ENCODE measurements at places on chromosomes 7 and 10.

DNA sequence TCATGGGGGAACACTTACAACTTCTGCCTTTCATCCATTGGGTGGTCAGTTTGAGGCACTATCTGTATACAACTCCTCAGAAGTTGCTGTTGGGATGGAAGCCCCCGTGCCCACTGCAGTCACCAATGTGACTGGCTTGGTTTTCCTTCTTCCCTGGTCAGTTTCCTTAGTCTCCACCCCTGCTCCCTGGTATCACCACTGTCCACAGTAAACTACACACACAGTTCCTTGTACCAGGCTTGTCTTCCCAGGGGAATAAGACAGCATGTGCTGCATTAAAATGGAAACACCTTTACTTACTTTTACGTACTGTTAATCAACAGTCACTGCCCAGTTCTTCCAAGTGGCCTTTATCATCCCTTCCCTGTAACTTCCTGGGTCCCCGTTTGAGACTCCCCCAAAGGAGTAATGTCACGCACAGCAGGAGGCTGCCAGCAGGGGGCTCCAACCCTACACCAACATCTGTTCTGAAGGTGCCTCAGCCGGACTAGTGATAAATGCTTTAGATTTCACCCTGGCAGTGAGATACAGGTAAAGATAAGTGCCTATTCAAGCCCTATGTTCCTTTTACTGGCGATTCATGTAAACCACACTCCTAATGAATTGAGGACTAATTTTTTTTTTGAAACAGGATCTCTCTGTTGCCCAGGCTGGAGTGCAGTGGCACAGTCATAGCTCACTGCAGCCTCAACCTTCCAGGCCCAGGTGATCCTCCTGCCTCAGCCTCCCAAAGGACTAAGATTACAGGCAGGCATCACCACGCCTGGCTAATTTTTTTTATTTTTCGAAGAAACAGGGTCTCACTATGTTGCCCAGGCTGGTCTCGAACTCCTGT, 45.3 kb upstream of the PIK3AP1 start:
- DNase-seq = peak; percentile 52

DNA sequence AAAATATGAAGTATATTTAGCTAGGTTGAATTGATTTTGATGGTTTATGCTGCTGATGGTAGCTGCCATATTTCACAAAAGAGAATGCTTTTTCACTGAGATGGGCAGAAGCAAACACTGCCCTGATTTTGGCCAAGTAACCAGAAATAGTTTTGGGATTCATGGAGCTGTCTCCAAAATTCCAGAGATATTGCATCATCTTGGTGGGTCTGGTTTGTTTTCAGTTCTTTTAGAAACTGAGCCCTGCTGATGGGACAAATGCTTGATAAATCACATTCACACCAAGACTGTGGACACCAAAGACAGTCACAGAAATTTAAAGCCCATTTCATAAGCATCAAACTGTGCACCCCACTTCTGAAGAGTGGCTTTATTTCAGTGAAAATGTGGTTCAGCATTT, 140.5 kb downstream of the BICC1 start:
- no peak for DNase-seq

DNA sequence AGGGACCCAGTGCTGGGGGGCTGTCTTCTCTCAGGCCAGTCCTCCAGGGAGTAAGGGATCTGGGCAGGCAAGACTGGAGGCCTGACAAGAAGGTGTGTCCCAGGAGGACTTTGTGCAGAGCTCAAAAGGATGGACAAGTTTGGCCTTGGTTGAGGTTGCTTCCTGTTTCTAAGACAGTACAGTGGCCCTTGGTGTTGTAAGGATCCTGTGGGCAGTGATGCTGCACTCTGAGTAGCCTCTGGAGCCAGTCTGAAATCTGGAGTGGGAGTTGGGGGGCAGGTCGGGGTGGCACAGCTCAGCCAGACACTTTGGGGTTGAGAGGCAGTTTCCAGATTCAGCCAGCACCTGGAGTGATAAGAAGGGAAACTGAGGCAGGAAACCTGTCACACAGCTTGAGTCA, 139.2 kb upstream of the ZMIZ1 start:
- no peak for DNase-seq

- DNase-seq = peak; percentile 39
These were observed 1.3 kb downstream of the TBC1D12 start for GRCh38 chr10:94403380-94404213.

DNA sequence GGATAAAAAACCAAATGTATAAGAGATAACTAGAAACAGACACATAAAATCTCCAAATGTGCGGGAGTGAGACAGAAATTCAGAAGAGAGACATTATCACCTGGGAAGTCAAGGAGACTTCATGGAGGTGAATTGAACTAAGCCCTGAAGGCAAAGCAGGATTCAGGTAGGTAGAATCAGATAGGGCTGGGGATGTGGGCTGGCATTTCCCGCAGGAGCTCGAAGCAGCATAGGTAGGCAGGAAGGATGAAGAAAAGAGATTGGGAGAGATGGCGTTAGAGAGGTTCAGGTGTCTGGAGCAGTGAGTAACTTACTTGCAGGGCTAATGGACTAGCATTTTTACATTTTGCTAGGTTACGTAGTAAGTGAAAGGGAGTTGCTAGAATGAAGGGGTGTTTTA, 58.2 kb upstream of the NRP1 start:
- DNase-seq = no peak

DNA sequence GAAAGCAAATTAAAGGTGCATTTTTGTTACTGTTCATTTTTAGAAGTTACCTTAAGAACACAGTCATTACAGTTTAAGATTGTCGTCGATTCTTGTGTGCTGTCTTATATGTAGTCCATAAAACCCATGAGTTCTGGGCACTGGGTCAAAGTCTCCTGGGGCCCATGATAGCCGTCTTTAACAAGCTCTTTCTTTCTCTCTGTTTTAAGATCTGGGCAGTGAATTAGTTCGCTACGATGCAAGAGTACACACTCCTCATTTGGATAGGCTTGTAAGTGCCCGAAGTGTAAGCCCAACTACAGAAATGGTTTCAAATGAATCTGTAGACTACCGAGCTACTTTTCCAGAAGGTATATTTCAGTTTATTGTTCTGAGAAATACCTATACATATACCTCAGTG, 90.7 kb upstream of the CAPZA2 start:
- DNase-seq = no peak

- no peak for DNase-seq
These were observed 82.5 kb downstream of the TMEM168 start for GRCh38 chr7:112707655-112708054.

- no peak for DNase-seq
These were observed 2.5 kb upstream of the RET start for GRCh38 chr10:43074409-43074808.

DNA sequence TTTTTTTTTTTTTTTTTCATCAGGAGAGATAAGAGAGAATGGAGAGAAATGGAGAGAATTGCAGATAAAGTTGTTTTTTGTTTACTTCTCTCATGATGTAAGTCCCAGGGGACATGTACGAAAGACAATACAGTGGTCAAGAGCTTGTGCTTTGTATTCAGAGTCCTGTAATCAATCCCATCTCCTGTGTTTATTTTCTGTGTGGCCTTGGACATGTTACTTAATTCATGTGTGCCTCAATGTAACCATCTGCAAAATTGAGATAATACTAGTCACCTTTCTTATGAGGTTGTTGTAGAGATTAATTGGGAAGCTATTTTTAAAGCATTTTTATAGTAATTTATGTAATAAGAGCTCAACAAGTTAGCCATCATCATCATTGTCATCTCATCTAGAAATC, 117.5 kb downstream of the CDK14 start:
- no peak for DNase-seq

GRCh38 chr7:128740996-128741395, 1.8 kb downstream of the CALU start:
- no peak for DNase-seq

DNA sequence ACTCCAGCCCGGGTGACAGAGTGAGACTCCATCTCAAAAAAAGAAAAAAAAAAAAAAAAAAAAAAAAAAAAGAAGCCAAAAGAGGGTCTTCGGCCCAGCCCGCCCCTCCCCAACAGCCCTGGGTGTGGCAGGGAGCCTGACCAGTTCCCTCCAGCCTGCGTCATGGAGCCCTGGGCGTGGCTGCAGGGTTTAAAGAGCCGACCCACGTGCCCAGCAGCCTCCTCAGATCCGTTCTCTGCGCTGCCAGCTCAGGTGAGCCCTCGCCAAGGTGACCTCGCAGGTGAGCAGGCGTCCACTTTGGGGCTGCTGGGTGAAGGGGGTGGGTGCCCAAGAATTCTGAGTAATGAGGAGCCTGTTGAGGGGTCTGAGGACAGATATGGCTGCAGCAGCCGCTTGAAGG, at the start of gene FXYD4:
TSS of gene FXYD4 (plus strand) at position 219 of the 400 bp plus-strand sequence. CDS start 2,111 bp downstream, outside the sequence.
- no peak for DNase-seq

GRCh38 chr10:78985973-78986818, 82.6 kb upstream of the ZMIZ1 start:
- DNase-seq = no peak

- no peak for DNase-seq
These were observed 78.5 kb downstream of the CREB5 start for GRCh38 chr7:28490831-28491230.

DNA sequence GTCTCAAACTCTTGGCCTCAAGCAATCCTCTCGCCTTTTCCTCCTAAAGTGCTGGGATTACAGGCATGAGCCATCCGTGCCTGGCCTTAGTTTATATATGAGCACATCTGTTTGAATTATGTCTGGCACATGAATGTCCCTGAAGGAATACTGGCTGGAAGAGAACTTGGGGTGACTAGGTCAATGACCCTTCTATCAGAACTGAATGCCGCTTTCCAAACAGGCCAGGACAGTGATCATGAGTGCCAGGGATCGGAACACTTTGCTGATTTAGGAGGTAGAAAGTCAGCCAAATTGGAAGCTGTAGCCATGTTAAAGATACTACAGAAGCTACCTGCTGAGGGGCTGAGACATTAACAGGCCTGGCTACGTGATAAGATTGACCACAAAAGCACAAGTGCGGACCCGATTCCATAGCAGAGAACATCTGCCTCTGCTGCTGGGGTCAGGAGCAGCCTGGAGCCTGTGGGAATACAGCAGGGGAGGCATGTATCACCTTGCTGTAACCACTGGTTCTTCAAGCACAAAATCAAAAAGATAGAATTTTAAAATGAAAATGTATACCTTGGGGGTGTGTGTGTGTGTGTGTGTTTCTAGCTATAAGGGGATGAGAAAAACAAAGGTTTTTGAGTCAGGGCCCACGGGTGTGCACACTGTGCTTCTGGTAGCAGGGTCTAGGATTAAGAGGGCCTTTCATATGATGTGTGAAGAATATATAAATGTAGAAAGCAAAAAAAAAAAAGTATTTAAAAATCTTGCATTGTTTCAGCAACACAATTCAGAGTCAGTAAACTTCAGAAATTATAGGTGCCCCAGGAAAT, 293.7 kb downstream of the BBS9 start:
- no peak for DNase-seq

GRCh38 chr7:106644999-106645398, 16.0 kb downstream of the CCDC71L start:
- DNase-seq = no peak

DNA sequence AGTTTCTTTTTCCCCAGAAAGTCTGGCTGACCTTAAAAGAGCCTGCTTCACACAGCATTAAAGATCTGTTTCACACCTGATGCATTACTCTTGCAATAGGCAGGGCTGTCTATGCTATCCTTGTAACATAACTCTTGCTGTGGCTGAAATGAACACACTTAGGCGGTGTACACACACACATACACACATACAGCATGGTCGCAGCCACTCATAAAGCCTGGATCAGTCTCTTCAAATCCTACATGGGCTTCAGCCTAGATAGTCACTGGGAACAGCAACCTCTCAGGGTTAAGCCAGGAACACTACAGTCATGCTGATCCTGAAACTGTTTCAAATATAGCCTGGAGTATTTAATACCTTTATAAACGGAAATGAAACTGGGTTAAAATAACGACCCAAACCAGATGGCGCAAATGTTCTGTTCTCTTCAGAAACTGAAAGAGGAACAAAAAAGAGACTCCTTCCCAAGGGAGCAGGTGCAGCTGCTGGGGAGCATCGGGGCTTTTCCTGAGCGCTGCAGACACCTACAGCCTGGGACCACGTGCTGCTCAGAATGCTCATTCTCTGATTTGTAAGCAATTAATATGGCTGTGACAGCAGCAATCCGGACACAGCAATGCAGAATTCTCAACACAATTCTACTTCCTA, 61.0 kb upstream of the SFMBT2 start:
- DNase-seq = no peak

DNA sequence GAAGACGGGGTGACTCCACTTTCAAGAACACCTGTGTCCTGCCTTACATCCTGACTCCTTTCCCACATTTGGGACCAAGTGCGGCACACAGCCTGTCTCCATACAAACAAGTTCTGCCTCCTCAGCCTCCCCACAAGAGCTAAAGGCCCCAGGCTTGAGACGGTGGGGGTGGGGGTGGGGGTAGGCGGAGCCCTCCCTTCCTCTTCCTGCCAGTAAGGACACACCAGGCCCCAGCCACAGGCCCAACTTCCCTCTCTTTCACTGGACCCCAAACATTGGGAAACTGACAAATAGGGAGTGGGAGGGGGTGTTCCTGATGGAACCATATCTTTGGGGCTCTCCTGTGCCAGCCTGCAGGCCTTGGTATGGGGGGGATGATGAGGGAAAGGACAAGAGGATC, 4.6 kb downstream of the CDK5 start:
- DNase-seq = no peak

GRCh38 chr10:120702032-120702431, 149.1 kb upstream of the WDR11 start:
- DNase-seq = no peak

GRCh38 chr10:99926925-99927720, 82.6 kb downstream of the DNMBP start:
- DNase-seq = no peak

- no peak for DNase-seq
These were observed 392.2 kb upstream of the GALNT17 start for GRCh38 chr7:70739646-70740210.

DNA sequence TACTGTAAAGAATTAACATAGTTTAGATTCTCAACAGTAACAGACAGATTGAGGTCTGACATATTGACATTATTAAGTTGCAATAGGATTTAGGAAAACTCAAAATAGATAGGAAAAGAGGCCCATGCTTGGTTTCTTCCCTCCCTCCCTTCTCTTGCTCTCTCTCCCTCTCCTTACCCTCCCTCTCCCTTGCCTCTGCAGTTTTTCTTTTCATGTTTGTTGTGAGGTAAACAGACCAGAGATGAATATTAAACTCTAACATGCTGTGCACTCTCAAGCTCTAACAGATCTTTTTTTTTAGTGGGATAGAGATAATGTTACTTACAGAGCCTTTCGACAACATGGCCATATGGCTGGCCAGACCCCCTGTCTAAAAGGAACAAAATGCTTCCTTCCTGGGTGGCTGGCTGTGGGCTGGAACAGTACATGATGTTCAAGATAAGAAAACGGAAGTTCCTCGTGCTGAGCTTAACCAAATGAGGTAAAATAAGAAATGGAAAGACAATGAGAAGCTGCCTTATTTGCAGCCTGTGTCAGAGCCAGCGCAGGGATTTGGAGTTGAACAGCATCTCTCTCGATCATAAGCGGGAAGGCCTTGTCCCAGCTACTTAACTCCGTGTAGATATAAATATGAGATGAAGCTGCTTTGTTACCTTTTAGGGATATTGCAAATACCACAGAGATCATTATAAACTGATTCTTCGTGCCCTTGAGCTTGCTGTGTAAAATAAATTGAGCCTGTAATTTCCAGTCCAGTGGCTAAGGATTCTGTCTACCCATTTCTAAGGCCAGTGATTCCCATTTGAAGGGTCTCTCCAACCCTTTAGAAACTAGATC, 391.9 kb upstream of the NPVF start:
- no peak for DNase-seq
